ENCODE measurements at places on chromosomes 5 and 9.
A peak's percentile ranks its signal among the peaks of the same experiment; 100 is the strongest.

- no peak for DNase-seq
Observed at GRCh38 chr5:138944527-138945322, 69.6 kb upstream of the LRRTM2 start.

DNA sequence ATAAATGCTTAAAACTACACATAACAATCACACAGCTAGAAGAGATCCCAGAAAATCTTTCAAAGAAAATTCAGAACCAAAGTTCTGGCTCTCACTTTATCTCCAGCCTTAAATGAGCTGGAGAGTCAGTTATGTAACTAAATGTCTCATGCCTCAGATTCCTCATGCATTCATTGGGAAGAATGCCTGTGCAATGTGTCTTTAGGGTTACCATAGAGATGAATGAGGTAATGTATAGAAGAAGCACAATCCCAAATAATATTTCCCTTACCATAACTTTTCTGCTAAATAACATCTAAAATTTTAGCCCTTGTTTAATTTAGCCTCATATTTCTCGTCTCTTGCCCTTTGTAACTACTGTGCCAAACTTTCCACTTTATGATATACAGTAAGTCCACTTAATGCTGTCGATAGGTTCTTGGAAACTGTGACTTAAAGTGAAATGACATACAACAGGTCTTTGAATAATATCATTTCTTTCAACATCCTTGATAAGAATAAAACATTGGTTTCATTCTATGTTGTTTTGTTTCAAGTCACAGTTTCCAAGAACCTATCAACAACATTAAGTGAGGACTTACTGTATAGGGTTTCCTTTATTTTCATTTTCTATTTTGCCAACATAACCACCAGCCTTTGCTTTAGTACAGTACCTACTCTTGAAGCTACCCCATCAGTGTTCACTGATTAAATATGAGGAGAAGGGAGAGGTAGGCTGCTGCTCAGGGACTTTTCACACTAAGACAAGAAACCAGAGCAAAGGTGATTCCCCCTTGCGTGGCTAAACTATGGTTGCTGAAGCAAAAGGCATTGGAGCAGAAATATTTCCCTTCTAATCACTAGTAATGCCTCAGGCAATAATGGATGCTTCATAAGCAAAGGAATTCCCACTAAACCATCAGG lies 295.7 kb upstream of the PTGER4 start:
- DNase-seq: no peak

GRCh38 chr9:95808011-95808410 lies 67.5 kb upstream of the ERCC6L2 start:
- DNase-seq: peak; percentile 68

DNA sequence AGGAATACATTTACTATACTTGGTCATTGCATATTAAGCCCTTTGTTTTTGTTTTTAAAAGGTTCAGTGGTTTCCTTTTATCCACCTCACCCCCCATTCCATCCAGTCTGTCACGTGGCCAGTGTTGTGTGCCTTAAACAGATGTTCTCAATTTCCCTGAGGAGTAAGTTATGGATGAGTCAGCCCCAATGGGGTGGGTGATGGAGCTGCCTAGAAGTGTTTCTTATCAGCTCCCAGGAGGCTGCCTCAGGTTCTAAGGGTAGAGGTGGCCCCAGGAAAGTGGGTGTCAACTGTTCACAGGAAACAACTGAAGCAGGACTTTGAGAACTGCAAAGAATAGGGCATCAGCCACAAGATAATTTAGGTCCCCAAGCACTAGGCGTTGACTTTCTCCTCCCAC lies 41.1 kb downstream of the ACTBL2 start:
- DNase-seq: peak; percentile 58

GRCh38 chr9:546797-547223 lies 294.7 kb upstream of the DMRT1 start:
- DNase-seq: peak; percentile 16

DNA sequence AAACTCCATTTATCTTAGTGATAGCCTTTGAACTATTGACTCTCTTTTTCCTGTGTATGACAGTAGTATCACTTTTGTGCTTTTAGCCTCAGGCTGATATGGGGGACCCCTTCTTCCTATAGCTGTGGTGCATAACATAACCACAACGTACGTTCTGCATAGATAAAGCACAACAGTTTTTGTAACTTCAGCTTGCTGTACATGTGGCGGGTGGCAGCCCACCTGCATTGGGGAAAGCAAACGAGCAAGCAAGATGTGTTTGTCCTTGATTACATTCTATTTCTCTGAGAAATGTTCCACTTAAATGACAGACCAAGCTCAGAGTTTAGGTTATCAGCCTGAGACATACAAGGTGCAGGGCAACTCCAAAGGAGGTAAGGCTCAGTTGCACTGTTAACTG lies 309.4 kb downstream of the KDM4C start:
- DNase-seq: no peak

DNA sequence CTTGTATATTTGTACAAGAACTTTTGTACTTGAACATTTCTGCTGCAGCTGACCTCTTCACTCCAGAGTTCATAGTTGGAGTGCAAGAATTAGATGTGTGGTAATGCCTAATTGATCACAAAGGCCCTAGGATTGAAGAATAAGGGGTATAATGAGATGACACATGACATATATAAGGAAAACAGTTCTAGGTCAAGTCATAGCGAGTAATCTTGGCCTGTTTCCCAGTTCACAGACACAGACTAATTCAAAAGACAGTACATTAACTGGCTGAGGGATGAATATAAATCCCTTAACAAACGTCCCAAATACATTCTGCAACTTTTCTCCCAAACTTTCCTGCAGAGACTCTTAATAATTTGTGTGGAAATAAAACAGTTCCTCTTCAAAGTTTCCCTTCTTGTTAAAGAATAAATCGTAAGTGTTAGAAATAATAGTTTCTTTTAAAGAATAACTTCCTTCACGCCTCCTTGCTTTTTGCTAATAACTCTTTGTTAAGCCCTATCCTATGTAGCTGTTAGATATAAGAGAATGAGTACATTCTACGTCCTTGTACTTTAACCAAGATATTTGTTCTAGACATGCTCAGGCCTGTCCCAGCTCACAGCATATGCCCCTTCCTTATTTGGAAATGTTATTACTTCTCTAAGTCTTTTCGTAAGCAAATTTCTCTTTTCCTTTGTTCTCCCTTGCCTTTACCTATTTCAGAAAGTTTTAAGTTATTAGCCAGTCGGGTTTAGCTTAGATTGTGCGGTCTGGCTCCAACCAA lies 556.4 kb upstream of the CTNND2 start:
- DNase-seq: no peak

DNA sequence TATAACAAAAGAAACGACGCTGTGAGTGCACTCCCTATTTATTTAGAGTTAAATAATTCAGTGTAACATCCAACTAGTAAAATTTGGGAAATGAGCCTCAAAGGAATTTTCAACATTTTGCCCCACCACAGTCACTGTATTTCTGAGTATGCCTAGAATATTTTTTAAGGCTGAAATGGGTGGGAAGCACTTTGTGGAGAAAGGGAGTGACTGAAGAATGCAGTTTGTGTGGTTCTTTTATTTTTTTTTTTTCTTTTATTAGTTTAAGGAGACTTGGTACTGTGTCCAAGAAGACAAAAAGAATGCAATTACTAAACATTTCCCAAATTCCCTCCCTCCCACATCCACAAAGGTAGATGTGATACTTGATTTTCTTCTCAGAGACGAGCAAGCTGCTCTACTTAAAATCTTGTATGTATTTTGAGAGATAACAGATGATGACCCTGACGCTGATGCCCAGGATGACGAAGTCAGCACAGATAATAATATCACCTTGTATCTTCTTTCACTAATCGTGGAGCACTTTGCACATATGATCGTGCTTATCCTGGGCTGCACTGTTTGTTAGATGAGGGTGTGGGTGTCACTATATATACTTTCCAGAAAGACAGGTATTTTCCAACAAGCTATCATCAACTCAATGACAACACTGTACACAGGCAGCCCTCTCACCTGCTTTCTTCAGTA lies 586.3 kb downstream of the RAB3C start:
- no peak for DNase-seq

DNA sequence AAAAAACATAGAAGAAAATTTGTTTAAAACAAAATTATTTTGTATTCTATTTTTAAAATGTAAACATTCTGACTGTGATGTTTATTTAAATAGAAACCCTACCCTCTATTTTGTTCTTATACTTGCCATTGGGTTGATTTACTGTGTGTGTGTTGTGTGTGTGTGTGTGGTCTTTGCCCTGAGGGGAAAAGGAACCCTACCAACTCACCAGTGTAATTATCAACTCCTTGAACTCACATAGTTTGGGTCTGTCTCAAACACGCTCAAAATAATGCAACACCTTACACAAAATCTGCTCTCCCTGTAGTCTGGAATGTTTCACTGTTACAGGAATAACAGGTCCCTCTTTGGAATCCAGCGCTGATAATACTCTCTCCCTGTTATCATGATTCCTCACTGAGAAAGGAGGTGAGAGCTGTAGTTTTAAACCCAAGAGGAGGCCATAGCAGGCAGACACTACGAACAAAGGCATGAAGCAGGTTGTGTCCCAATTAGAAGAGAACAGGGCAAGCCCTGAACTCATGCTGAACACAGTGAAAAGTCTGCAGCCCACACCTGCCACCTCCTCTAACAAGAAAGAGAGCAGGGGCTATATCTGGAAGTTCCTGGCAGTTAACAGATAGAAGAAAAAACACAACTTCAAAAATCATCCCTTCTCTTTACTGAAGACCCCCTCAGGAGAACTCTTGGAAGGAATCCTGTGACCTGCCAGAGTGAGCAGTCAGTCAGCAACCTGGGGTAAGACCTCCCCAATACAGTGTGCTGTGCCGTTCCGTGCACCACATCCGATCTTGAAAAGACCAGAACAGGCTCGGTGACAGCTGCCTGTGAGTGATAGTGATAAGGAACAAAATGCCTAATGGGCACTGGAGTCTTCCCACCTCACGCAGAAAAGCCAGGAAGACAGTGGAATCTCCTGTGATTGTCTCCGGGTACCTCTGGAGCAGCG lies 608.1 kb upstream of the ADAMTS16 start:
- DNase-seq: peak; percentile 2

DNA sequence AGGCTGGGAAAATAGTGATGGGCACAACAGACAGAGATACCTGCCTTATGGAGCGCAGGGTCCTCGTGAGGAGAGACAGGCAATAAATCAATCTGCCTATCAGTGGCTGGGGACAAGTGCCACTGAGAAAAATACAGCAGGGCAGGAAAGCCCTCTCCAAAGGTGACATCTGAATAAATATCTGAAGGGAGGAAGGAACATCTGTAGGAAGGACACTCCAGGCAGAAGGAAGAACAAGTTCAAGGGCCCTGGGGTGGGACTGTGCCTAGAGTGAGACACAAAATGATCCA lies 53.7 kb upstream of the SLC25A51 start:
- no peak for DNase-seq

DNA sequence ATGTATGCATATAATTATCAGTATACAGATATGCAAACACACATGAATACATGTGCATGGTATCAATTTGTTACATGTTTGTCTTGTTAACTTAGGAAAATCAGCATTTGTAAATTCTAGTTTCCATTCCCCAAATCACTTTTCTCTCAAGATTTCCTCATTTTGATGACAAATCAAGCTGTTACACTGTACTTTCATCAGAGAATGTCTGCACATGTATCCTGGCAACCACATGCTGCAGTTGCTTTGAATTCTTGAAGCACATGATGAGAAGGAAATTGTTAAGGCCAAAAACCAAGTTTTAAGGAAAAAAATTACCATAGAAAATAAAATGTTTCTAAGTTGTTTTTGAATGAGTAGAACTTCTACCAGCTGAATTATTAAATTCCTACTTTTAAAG lies 1834.5 kb downstream of the EFNA5 start:
- no peak for DNase-seq

DNA sequence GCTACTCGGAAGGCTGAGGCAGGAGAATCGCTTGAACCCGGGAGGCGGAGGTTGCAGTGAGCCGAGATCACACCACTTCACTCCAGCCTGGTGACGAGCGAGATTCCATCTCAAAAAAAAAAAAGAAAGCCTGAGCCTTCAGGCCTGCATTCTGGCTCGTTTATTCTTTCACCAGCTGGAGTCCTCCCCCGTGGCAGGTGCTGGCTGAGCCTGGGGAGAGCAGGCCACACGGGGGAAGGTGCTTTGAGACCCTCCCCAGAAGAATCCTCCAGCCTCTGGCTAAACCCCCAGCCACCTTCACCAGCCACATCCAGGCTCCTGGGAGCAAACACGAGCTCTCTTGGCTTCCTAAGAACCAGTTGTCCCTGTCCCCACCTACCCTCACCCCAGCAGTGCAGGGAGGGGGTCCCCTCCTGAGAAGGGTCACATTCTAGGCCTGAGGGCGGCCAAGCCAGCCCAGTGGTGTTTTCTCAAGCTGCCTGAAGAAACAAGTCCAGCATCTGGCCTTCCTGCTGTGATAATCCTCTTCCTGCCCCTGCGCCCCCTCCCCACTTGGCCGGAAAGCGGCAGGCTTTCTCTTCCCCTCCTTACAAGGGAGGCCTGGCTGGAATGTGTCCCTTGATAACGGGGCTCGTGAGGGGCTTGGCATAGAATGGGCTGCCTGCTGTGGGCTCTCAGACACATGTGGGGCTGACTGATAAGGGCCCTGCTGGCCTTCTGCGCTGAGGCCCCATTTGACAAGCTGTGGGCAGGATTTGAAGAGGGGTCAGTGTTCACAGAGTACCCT lies 41.5 kb downstream of the PLPP7 start:
- DNase-seq: no peak

GRCh38 chr5:128763321-128763720 lies 202.0 kb upstream of the SLC27A6 start:
- no peak for DNase-seq

DNA sequence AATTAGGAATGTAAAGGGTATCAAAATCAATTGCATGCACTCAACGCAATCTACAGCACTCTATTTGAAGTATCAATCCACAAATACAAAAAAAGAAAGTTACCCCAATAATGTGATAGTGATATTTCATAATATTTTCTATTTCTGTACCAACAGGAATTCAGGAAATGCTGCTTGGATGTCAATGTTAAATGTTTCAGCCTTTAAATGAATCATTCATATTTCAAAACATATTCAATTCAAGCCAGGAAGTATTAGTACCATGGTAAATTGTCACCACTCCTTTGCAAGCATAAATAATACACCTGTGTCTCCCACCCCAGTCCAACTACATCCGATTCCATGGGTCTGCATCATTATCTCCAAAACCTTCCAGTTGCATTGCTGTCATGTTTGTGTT lies 1185.5 kb upstream of the CDH18 start:
- no peak for DNase-seq

DNA sequence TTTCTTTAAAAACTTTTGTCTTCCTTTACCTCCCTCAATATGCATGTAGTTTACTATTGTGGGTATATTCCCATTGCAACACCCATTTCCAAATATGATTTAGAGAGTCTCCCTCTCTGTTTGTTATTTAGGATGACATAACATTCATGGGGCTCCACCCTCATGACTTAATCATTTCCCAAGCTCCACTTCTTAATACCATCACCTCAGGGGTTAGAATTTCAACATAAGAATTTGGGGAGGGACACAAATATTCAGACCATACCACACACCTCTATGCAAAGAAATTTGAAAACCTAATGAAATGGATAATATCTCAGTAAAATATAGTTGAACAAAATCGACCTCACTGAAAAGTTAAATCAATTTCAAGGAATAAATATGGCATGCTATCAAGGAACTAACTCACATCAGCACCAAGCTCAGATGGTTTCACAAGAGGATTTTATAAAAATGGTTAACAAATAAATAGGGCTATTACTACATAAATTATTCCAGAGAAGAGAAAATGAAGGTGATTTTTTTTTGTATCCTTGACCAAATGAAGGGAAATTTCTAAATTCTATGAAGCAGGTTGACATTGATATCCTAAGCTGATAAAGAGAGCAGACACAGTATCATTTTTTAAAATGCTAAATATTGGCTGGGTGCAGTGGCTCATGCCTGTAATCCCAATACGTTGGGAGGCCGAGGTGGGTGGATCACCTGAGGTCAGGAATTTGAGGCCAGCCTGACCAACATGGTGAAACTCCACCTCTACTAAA lies 20.2 kb upstream of the UBTD2 start:
- DNase-seq: no peak

Data from SJCRH30 (cell line).